ENCODE measurements at places on chromosomes 12 and 14.

- no peak for DNase-seq
Observed at GRCh38 chr12:127620735-127621355, 646.1 kb upstream of the TMEM132C start.

DNA sequence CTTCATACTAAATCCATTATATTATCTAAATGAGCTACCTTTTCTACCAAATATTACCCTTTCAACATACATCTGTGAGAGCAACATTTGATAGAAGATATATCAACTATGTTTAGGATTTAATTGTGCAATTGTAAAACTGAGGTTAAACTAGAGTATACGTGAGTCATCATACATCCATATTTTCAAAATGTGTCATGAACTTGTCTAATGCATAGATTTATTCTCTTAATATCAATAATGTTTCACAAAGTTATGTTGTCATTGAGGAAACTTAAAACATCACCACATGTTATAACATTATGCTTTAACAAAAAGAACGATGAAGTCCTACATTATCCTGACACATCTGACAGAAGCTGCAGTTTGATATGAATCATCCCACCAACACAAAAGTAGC, 645.5 kb upstream of the NOVA1 start:
- no peak for DNase-seq

DNA sequence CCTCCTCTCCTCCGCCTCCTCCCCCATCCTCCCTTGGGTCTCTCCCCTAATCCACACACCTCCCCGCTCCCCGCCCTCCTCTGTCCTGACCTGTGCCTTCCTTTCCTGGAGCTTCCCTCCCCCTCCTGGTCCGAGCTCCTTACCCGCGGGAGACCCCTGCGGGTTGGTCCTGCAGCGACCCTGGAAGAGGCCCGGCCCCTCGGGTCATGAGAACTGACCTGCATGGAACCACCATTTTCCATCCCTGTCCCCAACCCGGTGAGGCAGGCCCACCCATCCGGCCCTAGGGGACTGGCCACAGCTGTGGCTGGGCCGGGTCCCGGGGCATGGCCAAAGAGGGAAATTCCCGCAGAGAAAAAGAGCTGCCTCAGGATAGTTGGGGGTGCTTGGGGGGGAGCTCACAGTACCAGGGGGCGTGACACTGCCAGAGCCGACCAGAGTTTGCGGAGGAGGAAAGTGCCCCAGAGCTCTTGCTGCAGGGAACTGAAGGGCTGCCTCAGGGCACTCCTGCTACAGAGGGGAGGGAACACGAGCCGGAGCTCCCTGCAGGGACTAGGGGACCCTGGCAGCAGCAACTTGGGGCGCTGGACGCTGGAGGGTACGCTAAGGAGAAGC, 613 bp downstream of the ARHGEF40 start:
- no peak for DNase-seq

- no peak for DNase-seq
Observed at GRCh38 chr14:75826599-75826998, 155.2 kb downstream of the TGFB3 start.

DNA sequence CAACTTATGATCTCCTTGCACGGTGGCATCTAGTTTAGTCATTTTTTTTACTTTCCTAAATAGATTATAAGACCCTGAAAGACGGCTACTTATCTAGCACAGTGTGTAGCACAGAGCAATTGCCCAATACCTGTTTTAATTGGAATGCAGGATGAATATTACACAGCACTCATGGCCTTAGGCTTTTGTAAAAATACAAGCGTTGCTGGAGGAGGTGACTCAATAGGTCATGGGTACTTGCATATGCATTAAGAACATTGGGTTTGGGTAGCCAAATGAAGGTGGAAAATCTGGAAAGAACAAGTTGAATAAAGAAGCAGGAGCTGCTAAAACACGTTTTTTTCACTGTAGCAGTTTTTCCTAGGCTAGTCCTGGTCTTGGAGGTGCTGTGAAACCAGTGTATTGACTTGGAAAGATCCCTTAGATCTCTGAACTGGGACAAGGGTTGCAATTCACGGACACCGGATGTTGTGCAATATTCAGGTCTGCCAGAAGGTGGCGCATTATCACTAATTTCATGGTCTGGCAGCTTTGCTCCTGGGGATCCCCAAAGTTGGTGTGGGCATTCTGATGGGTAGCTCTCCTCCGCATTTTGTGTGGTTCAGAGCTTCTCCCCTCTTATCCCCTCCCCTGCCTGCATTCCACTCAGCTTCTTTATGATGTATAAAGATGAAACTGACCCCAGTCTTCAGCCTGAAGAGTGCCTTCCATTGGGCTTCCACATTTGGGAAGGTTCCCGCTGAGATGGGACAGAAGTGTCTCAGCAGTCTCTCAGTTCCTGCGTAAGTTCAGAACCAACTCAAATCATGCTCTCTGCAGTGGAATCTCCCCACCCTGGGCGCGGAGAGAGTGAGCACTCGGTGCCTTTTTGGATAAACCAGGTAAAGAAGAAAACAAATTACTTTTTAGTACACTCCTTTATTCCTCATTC, 278.3 kb downstream of the NRXN3 start:
- DNase-seq, result no peak

DNA sequence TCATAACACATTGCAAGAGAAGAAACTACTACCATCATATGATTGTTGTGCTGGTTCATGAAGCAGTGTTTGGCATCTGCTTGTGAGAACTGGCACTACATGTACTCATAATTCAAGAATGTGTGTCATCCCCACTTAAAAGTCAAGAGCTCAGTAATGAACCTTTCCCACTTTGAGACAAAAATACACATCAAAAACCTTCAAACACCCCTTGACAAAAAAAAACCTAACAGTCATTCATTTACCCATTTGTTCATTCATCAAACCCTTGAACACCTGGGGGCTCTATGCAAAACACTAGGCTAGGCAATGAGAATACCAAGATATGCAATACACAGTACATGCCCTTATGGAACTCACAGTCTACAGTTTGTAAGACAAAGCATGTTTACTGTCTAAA, 40.0 kb downstream of the KIF21A start:
- DNase-seq, result no peak

GRCh38 chr14:105326891-105327694, 12.5 kb downstream of the PACS2 start:
- peak; percentile 56 for DNase-seq

DNA sequence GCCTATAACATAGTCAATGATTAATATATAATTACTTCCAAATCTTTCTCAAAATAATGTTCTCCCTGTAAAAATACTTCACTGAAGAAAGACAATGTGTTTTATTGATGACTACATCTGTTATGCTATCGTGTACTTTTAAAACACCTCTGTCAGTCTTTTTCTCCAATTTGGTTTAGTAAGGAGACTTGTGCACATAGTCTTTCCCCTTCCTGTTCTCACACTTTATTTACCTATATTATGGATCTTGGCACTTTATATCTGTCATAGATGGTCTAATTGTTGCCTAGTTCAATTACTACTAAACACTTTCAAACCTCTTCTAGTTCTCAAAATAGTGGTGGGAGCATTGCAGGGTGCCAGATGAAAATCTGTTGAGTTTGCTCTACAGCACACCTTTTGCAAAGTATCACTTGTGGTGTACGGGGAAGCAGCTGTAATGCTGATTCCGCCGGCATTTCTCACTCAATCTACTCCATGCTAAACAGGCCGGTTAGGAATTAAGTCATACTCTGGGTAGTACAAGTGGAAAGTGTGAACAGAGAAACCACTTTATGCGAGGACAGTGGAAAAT, 1.1 kb upstream of the INSM2 start:
- DNase-seq, result no peak

- DNase-seq, result no peak
Observed at GRCh38 chr12:115886666-115887065, 390.8 kb downstream of the MED13L start.

DNA sequence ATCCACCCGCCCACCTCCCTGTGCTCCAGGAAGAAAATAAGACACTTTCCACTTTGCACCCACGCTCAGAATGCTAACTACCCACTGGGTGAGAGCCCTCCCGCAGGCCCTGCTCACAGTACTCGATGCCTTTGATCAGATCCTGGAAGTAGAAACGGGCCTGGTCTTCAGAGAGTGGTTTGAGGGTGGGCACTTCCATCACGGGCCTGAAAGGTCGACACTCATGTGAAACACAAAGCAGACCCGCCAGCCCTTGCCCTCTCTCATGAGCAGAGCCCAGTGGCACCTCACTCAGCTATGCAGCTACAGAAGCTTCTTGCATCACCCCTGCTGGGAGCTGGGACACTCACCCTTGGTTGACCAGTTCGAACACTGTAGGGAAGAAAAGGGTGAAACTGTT, 41.1 kb downstream of the CAMKK2 start:
- no peak for DNase-seq

GRCh38 chr14:28057359-28058296, 709.0 kb upstream of the FOXG1 start:
- DNase-seq, result no peak

DNA sequence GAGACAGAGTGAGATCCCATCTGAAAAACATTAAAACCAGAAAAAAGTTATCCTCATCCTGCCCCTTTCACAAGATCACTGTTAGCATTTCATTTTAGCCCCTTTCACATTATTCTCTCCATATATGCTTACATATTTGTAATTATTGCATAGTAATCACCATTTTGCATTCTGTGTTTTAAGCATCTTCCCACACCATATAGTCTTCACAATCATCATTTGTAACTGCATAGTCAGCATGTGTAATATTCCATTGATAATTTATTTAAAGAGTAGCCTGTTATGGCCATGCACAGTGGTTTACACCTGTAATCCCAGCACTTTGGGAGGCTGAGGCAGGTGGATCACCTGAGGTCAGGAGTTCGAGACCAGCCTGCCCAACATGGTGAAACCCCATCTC, 11.8 kb downstream of the PAPLN start:
- DNase-seq, result no peak

- no peak for DNase-seq
Observed at GRCh38 chr14:101494826-101495225, 66.5 kb upstream of the DIO3 start.

DNA sequence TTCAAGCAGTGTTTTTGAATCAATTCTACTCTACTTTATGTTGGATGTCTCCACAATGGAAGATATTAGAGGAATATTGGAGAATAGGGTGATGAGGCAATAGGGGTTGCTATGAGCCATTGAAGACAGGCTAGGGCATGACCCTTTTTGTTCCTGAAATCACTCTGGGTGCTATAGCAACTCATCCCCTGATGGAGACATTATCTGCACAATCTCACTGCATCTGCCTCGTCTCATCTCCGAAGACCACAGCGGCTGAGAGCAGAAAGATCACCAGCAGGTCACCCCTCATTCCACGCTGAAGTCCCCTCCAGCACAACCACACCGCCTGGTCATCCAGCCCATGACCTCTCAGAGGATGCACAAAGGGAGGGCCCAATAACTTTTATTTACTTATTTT, 150.4 kb upstream of the TMEM132C start:
- no peak for DNase-seq

DNA sequence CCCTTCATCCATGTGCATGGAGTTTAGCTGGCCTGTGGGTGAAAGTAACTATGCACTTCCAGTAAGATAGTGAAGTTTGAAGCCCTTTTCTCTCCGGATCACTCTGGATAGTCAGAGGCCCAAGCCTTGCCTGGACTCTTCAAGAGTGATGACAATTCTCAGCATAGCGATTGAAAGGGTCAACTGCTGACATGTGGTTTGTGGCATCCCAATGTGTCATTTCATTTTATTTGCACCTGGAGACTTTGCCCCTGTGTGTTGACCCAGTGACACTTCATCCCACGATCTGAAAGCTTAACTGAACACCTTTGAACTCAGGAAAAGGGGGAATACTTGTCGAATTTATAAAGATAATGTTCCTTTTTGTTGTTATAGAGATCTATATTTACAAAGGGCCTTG, 711.9 kb upstream of the TMEM132C start:
- no peak for DNase-seq

- DNase-seq, result no peak
Observed at GRCh38 chr12:32437095-32437515, 37.7 kb downstream of the FGD4 start.

GRCh38 chr14:79581912-79582576, 629.3 kb downstream of the DIO2 start:
- no peak for DNase-seq

- no peak for DNase-seq
Observed at GRCh38 chr12:52645982-52646381, 6.0 kb downstream of the KRT2 start.

DNA sequence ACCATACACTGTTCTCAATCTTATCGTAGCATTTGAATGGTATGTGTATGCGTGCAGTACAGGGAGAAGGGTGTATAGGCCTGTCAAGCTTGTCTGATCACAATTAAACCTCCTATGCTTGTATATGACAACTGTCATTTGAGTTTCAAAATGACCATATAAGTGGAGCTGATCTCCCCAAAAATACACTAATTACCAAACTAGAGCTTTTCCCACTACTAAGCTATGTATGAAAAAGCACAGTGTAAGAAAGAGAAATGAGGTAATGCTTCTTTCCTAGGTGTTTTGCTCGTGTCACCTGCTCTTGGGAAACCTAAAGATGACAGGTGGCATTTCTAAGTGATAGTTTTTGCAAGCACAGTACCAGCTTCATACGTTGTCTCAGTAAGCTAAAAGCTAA, 1.1 kb upstream of the STK38L start:
- no peak for DNase-seq

GRCh38 chr12:72075891-72076557, 137.4 kb downstream of the TPH2 start:
- no peak for DNase-seq

GRCh38 chr14:81341370-81341769, 58.8 kb downstream of the STON2 start:
- no peak for DNase-seq

DNA sequence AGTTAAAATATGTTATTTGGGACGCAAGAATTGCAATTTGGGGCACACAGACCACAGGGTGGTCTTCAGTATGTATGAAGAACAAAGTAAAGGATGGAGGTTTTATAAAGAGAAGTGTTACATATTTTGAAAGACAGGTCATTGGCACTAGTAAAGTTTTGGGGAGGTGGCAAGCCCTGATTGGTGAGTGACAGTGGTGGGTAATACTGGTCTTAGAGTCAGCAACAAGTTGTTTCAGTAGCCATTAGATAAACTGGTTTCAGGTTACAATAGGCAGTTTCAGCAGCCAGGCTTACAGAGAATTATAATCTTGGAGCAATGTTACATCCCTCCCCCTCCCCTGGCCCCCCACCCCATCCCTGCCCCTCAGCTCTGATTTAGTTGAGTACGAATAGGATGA, 17.5 kb downstream of the MARK3 start:
- no peak for DNase-seq

GRCh38 chr12:114752217-114752616, 68.2 kb upstream of the TBX3 start:
- no peak for DNase-seq

GRCh38 chr14:89621009-89621421, 204.0 kb upstream of the FOXN3 start:
- DNase-seq, result no peak

DNA sequence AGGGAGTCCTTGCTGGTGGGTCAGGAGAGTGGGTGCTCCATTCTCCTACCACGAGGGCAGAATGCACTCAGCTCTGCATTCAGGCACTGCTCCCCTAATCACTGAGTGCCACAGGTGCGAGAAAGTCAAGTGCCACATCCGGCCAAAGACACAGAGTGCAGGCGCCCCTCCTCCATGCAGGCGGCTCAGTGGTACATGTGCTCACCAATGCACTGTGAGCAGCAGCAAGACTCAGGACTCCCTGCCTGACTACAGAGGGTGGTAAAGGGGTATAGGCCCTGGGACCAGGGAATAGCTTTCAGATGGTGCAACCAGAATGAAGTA, 32.9 kb downstream of the ZFYVE21 start:
- no peak for DNase-seq
